ENCODE measurements at places on chromosomes 12 and 14.

DNA sequence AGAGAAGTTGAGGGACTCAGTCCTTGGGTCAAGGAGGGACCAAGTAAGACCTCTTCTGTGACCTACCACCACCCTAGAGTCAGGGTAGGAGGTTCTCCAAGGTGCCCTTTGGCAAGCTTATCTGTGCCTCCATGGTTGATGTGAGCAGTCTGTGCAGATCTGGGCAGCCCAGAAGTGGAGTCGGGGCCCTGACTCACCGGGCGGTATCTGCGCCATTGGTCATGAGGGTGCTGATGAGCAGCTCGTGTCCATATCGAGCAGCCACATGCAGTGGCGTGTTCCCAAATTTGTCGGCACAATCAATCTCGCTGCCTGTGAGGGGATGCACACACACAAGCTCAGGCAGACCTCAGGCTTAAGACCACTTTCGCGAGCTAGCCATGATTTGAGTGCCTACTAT, 5.1 kb downstream of the ANKRD52 start:
- DNase-seq: no peak

GRCh38 chr12:50934371-50934851, 17.9 kb upstream of the HIGD1C start:
- no peak for DNase-seq

DNA sequence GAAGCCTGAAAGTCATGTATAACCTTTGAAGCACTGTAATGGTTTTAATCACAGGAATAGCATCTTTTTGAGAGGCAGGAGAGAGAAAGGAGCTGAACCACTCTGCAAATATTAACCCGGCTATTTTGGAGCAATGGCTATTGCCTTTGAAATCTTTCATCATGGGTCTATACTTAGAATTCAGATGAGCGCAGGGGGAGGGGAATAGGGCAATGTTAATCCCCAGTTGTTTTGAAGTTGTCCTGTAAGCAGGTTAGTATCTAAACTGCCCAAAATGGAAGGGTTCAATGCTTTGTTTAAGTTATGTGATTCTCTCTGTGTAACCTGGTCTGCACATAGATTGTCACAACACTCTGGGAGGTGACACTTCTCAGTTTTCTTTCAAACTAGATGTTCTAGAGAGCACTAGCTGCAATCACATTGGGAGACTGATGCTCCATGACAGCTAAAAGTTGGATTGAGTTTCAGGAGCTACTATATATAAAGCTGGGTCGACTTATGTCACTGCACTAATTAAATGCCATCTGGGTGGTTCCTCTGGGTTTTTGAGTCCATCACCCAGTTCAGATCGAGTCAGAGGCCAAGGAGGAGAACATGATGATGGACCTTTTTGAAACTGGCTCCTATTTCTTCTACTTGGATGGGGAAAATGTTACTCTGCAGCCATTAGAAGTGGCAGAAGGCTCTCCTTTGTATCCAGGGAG, at the start of gene MYF6:
MYF6 (plus strand) TSS at position 509 of the 704 bp plus-strand sequence; CDS start at position 595, 86 bp downstream.
- DNase-seq: no peak

- no peak for DNase-seq
Observed at GRCh38 chr12:79567175-79567563, 123.6 kb downstream of the PAWR start.

DNA sequence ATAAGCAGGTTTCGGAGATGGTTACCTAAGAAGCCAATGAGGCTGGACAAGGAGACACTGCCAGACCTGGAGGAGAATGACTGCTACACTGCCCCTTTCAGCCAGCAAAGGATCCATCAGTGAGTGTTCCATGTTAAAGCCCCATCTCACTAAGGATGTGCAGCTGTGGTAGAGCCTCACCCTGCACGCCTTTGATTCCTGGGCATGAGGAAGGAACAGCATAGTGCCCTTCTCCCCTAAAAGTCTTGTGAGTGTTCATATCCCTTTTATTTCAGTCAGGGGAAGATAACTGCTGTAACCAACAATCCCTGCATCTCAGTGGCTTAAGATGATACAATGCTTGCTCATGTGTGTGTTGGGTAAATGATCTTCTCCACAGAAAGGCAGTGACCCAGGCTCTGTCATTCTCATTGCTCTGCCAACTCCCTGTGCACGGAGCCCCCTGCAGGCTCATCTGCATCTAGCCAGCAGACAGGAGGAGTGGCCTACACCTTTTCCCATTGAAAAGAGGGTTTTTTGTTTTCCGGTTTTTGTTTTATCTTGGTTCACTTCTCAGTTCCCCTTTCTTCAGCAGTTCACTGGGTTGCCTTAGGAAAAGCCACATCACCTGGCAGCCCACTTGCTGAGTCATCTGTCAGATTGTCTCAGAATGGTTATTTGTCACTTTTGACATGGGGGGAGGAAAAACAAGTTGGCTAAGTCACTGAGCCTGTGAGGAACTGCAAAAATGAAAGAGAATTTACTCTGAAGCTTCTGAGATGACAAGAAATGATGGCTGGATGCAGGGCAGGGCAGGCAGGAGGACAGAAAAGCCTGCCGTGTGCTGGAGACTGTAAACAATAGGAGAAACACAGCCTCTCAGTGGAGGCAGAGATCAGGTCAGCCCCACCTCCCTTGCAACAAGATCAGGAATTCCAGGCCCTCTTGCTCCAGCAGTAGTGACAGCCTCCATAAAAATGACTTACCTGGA, 193.3 kb downstream of the ANO4 start:
- DNase-seq: no peak

DNA sequence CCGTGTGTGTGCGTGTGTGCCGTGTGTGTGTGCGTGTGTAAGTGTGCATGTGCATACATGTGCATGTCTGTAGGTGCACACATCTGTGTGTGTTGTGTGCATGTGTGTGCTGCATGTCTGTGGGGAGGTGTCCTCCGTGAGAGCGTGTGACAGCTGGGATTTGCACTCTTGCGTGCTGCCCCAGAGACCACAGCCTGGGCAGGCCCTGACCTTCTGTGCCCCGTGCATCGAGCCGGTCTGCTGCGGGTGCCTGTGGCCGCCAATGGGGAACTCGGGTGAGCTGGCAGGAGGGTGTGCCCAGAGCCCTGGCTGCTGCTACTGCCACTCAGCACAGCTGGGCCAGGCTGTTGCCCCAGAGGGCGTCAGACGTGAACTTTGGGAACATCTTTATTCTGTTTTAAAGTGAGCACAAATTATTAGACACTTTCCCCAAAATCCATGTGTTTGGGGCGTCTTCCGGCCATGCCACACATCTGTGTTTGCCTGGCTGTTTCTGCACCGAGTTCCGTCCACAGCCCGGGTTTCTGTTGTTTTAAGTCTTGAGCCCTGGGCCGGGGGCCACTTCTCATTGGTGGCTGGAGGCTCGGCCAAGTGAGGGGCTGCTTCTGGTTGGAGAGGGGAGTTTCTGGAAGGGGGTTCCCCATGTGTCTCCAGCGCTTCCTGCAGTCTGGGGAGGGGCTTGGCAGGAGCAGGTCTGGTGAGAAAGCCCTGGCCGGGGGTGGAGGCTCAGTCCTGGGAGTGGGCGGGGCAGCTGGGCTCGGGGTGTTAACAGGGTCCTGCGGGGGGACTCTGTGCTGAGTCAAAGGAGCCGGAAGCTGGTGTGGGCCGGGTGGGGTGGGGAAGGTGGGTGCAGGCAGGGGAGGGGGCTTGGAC, 7.6 kb downstream of the CEP170B start:
- DNase-seq: no peak

DNA sequence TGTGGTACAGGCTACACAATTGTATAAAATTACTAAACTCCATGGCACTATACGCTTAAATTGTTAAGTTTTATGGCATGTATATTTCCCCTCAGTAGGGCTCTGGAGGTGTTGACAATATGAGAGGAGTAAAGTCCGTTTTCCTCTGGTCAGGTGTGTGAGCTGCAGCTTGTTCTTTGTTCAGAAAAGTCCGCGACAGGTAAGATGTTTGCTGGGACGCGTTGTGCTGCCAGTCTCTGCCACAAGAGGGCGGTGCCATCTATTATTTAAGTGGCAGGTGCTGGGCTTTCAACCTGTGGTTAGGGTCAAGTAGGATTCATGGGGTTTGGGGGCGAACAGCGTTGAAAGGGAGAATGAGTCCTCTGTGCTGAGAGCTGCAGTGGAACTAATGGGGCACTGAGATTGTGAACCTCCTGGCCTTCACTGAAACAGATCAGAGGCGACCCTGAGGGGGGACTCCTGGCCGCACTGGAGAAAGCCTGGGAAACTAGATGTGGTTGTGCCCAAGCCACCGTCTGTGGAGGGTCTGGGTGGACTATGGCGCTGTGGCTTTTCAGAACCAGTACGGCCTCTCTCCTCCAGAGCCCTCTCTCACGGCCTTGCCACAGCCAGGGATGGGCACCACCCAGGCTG, 179.0 kb downstream of the SLC15A4 start:
- DNase-seq: no peak

Data from thoracic aorta (tissue), 2 donors.